Psoas muscle (tissue), 8 donors: ENCODE measurements at places on chromosomes 6 and 20.

- no peak for DNase-seq
Observed at GRCh38 chr6:147909640-147910039, 401.1 kb downstream of the SAMD5 start.

DNA sequence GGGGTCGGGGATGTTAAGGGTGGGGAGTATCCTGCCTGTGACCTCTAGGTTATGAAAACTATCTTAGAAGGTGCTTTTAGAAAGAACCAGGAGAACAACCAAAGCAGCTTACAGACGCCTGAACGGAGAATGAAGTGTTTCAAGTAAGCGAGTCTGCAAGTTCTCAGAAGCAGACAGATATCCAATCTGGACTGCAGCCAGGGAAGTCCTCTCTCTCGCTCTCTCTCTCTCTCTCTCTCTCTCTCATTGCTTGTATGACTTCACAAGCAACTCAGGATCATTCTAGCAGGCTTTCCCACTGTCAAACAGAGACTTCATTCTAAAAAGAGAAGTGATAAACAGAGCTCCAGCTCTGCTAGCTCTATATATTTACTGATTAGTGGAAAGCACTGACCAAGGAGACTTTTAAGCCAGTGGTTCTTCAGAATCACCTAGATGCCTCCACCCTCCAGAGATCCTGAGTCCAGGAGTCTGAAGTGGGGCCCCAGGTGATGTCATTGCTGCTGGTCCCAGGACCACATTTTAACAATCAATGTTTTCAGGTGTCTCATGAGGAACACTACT is 6.0 kb downstream of the TCF21 start:
- no peak for DNase-seq

- DNase-seq = no peak
Observed at GRCh38 chr20:46126440-46127056, 8.4 kb downstream of the CD40 start.

DNA sequence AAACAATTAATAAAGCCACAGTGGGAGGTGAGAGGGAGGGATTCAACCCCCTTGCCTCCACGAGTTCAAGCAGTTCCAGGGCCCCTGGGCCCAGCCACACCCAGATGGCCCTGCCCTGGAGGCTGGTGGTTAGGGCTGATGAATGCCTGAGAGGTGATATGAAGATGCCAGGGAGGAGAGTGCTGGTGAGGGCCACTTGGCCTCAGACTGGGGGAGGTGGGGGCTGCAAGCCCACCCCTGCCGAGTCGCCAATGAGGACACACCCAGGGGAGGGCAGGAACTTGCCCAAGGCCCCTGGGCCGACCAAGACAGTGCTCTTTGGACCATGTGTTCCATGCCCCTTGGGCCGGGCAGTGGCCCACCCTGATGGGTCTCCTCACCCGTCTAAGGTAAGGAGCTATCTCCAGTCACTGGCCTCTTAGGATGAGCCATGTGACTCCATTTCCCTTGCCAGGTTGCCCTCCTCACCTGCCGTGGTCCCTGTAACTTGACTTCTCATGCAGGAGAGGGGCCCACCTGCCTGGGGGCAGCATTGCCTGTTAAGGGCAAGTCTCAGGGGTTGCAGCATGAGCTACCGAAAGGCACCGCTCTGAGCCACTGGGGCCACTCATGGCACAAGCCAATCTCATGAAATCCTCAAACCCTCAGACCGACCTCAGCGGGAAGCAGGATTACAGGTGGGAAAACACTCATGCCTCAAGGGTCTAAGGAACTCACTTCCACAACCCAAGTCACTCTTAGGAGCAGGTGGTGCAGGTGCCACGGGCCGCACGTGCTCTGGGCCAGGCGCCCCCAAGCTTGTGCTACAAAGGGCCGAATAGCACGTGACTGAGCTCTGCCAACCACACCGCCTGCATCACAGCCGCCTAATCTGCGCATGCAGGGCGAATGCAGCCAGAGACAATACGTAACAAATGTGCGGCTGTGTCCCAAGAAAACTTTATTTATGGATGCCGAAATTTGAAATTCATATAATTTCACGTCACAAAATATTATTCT is 147.4 kb upstream of the MLN start:
- DNase-seq = no peak

DNA sequence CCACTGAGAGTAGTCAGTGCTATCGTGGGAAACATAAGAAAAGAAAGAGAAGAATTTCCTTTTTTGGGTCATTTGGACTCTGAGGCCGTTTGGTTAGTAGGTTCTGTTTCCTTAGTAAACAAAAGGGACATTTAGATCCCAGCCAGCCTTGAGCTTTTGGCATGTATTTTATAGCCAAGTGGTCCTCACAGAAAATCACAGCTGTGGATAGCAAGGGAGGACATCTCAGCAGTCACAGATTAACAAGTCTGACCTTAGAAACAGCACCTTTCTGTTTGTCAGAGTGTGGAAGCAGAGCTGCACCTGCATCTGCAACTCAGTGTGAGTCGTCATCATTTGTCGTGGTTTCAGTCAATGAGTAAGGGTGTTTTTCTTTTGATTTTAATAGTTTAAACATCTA is 40.5 kb downstream of the FAM120B start:
- no peak for DNase-seq

DNA sequence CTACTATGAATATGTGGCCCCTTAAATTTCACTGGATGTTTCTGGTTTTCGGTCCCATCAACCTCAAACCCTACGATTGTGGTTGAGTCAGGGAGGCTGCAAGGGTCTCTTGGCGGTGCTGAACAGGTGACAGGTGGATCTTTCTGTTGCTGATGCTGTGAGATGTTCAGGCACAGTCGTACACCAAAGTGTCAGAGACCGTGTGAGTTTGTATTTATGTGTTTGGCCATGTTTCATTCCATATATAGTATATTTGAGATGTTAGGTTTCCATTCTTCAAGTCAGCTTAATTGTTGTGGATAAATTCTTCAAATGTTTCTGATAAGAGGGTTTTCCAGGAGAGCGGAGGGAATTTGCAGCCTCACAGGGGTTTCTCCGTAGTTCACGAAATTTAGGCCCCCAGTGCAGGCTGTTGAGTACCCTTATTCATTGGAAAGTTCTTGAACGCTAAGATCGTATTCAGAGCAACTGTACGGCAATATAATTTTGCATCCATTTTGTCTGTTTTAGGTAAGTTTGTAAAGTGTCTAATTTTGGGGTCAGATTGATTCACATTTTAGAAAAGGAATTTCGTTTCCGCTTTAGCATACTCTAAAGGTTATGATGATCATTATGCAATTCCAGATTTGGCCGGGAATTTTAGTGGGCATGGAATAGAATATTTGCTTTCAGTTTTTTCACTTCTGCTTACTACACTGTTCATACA is 1.2 kb downstream of the TAB2 start:
- no peak for DNase-seq

DNA sequence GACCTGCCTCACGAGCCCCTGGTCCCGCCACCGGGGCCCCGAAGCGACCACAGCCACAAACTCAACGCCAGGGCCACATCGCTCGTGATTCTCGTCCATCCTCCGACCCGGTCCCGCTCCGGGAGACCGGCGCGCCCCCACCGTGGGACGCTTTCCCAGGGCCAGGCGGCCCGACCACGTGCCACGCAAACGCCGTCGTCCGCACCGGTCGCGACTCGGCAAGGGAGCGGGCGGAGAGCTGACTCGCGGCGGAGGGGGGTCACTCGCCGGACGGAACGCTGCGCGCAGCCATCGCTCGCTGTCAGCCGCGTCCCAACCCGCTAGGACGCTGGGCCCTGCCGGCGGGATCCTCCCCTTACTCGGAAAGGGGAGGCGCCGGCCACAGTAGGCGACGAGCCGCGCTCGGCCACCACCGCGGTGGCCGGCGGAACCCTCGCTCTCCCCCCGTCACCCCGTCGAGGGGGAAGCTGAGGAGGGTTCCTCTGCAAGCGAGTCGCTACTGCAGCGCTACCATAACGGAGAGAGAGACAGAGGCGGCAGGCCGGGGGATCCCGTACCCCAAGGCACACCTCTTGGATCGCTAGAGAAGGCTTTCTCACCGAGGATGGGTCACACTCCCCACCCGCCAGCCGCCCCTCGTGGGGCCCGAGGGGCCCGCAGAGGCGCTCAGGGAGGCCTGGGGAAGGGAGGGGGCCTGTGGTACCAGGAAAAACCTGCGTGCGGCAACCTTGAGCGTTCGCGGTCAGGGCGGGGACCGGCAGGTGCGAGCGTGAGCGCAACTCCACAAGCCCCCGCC is 511.8 kb upstream of the ZNF337 start:
- peak; percentile 12 for DNase-seq

- no peak for DNase-seq
Observed at GRCh38 chr6:144847916-144848315, 562.8 kb downstream of the UTRN start.

DNA sequence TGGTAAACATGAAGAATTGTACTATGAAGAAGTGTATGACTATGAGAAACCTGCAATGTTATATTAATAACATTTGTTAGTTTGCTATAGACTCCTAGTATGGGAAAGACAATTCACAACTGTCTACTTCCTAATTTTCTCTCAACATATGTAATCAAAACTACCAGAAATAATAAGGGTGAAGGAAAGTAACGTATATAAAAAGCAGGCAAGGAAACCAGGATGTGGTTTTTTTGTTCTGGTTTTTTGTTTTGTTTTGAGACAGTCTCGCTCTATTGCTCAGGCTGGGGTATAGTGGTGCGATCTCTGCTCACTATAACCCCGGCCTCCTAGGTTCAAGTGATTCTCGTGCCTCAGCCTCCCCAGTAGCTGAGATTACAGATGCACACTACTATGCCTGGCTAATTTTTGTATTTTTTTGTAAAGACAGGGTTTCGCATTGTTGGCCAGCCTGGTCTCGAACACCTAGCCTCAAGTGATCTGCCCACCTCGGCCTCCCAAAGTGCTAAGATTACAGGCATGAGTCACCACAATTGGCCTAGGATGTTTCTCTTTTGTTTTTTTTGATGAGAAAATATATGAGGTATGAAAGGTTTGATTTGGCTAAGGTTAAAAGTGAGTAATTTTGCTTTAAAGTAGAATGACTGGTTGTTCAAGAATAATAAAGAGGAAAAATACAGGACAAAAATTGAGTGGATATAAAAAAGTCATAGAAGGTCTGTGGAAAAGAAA is 83.1 kb downstream of the PTCHD4 start:
- no peak for DNase-seq

DNA sequence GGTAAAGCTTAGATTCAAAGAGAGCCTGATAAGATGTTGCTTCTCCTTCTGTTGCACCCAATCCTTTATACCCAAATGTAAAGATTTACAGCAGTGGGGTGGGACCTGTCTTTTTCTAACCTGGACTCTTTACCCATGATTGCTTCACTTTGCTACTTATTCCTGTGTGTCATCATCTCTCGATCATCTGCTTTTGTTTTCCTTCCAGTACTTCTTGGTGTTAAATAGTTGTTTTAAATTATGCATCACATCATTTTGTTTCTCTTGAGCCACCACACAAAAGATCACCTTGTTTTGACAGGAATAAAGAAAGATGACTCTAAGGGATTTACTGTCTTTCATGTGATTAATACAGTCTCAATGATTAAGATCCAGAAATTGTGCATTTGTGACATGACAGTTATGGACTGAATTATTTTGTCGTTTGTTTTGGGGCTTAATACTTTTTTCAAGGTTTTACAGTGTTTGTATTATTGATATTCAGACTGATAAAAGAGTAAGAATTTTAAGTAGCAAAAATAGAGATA is 123.1 kb downstream of the CDKAL1 start:
- DNase-seq = no peak

DNA sequence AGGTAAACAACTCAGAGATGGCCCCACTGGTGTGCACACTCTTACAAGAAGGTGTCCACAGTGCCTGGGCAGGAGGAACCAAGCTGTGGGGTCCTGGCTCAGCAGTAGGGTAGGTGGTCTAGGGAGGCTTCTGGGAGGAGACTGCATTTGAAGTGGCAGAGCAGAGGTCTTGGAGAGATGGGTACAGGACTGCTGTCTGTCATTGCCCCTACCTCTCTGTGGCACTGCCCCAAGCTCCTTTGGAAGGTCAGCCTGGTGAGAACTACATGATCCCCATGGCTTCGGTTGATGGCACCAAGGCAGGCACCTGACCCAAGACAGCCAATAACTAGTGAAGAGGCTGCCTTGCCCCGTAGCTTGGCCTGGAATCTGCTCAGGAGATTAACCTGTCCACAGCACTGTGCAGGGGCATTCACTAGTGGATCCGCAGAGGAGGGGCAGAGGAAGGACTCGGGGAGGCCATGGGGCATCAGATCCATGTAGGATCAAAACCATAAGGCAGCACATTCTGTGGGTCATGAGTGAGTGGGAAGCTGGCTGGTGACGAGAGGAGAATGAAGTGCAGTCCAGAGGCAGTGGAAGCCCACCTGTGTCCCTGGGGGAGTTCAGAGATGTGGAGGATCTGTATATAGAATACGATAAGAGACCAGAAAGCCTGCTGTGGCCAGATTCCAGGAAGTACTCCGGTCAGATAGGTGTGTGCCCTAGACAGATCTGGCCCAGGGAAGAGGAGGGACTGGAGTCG is 162.0 kb downstream of the GRM4 start:
- no peak for DNase-seq

GRCh38 chr20:54545676-54546358 is 70.4 kb downstream of the DOK5 start:
- no peak for DNase-seq

GRCh38 chr20:53712212-53712977 is 118.8 kb upstream of the ZNF217 start:
- no peak for DNase-seq

DNA sequence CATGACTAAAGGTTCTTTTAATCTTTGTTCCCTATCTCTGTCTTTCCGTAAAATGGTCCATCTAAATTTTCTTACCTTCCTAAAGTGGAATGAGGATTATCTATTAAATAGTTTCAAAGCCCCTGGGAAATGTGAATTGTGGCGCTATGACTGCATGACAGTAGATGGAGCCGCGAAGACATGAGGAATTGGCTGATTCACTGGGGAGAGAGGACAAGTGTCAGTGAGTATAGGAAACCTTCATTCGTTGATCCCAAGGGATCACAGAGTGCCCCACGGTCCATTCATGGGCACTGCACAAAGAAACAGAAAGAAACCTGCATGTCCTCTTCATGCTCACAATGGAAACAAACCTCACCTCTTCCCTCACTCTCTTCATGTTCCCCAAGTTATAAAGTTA is 479.3 kb upstream of the BTBD3 start:
- DNase-seq = no peak

DNA sequence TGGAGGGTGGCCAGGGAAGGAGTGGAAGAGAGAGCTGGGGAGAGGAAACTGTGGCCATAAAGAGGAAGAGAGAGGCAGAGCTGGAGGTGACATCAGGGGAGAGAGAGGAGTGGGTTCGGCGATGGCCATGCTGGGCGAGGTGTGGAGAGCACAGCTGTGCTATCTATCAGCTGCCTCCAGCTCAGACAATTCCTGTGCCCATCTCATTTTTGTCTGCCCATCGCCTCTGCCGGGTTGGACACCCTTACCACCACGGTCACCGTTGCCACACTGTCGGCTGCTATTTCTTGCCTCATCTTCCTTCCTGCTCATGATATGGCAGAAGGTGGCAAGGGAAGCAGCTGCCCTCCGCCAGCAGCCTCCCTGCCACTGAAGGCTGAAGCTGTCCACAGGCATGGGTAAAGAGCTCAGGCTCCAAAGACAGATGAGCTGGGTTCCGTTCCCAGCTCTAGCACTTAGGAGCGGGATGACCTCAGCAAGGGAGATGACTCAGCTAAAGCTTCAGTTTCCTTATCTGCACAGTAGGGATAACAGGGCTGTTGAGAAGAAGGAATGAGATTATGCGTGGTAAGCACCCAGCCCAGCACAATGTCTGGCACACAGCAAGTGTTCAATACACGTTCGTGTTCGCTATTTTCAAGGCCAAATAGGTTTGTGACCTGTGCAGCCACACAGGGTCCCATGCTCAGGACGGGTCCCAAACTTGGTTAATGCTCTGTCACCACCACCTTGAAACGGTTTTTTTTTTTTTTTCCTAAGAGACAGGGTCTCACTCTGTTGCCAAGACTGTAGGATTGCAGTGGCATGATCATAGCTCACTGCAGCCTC is 21.9 kb upstream of the TAF8 start:
- no peak for DNase-seq
